Stimulated activated CD8-positive, alpha-beta memory T cell treated with anti-CD3 and anti-CD28 coated beads, Interleukin-2, amount 100 ng/mL, for 1 hour (primary cell): ENCODE measurements at places on chromosomes 7 and 10.

GRCh38 chr7:65381742-65382141 lies 8.1 kb downstream of the ZNF92 start:
- no peak for DNase-seq

DNA sequence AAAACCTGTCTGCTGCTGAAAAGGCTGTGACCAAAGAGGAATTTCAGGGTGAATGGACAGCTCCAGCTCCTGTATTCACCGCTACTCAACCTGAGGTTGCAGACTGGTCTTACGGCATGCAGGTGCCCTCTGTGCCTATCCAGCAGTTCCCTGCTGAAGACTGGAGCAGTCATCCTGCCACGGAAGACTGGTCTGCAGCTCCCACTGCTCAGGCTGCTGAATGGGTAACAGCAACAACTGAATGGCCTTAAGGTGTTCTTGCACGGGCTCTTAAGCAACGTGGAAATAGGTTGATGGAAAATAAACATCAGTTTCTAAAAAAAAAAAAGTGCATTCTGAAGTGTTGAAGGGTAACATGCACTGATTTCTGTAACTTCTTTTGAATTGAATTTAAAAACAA lies 82.3 kb downstream of the DAGLB start:
- DNase-seq: no peak

DNA sequence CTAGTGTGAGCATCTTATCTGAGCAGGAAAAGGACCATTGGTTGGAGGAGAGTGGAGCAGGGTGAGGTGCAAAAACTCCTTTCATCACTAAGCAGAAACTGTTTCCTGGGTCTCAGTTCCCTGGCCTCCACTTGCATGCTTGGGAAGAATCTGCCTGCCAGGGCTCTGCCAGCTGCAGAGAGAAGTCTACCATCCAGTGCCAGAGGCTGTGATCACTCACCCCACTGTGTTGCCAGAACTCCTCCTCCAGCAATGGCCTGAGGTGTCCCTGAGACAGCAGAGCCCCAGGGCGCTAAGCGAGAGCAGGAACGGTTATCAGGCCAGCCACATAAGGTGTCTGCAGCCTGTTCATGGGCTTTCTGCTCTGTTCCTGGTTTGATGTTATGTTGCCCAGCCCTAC lies 991.4 kb downstream of the CCSER2 start:
- no peak for DNase-seq

DNA sequence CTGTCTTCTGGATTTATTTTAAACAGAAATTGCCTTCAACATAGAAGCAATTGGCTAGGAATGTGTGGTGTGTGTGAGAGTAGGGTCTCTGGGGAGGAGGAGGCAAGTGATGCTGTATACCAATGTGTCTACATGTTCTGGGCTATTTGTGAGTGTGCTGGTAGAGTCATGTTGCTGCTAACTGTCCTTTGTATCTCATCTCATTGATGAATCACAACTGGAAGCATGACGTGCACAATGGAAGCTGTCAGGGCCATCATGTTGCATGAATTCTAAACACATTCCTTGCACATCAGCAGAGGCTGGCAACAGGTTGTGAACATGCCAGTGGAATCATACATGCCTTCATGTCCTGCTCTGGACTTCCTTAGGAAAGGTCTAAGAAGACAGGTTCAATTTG lies 199.7 kb downstream of the BMPER start:
- no peak for DNase-seq

GRCh38 chr7:7790041-7790741 lies 71.8 kb upstream of the RPA3 start:
- DNase-seq: no peak

- DNase-seq: no peak
These were observed 6.0 kb downstream of the CHPF2 start for GRCh38 chr7:151238190-151238810.

DNA sequence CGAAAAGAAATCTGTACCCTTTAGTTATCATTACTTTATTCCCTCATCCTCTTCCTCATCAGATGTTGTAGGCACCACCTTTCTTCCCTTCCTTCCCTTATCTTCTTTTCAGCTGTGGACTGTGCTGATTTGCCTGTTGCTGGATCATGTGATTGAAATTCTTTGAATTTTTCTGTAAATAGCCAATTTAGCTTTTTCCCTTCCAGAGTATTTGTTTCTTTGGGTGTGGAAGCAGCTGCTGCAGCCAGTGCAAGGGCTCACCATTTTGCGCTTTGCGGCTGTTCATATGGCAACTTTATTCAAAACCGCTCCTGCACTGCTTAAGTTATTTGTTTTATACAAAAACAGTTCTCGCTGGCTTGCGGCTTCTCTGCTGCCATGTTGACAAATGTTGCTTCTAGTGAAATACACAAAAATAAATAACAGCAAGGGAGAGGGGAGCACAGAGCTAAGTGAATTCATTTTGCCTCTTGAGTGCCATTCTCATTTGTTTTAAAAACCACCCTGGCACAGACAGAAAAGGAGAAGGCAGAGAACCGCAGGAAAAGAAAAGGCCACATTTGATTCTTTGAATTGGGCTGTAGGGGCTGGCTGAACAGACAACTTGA lies 151.2 kb downstream of the AUTS2 start:
- DNase-seq: no peak

- DNase-seq: no peak
These were observed 20.3 kb downstream of the CACUL1 start for GRCh38 chr10:118734475-118734874.

DNA sequence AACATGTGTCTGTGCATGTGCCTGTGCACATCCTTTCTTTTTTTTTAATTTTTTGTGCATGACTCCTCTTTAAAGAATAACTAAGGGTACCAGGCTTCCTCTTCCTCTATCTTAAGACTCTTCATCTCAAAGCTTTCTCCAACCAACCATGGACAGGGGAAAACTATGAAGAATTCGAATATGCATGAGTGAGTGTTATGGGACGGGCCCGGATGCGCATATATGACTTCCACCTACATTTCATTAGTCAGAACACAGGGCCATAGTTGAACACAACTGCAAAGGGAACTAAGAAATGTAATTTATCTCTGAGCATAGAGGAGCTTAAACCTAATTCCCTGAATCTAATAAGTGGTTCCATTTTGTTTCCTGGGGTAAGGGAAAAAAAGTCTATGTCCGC lies 270.3 kb upstream of the SORCS1 start:
- no peak for DNase-seq

DNA sequence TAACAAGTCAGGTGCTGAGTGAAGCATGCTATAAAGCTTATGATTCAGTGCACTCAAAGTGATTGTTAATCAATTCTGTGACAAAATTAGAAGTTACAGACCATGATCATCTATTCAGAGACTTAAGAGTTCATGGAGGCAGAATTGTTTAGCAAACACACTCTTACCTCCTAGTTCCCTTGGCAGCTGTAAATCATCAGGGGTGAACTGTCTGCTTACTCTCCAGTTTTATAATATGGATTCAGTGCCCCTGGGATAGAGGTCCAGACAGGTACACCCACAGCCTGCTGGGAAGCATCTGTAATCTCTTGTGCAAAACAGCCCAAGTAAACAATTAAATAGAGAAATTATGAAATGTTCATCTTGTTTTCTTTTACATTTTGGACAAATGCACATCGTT lies 835.0 kb upstream of the COBL start:
- DNase-seq: no peak

GRCh38 chr7:115476671-115477181 lies 553.8 kb downstream of the TFEC start:
- no peak for DNase-seq

DNA sequence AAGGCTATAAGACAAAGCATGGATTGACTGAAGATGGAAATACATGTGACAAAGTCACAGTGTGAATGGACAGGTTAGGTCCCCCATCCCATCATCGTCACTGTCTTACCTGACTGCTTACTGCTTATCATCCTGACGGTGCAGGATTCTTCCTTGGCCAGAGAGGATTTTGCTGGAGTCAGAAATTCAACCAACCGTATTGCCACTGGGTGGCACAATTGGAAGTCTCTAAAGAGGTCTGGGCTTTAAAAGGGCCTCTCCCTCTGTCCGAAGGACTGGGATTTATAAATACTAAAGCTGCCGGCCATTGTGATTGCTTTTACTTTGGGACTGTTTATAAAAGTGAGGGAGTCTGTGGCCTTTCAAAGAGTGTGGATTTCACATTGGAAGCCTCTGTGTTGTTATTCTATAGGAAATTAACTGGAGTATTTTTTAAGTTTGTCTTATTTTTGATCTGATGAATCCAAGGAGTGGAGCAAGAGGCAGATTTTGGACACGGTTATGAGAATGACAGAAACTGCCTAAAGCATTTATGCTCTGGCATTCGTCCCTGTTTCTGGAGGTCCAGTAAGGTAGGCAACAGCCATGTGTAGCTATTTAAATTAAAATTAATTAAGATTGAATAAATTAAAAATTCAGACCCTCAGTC lies 113.3 kb upstream of the CREB5 start:
- DNase-seq: no peak

DNA sequence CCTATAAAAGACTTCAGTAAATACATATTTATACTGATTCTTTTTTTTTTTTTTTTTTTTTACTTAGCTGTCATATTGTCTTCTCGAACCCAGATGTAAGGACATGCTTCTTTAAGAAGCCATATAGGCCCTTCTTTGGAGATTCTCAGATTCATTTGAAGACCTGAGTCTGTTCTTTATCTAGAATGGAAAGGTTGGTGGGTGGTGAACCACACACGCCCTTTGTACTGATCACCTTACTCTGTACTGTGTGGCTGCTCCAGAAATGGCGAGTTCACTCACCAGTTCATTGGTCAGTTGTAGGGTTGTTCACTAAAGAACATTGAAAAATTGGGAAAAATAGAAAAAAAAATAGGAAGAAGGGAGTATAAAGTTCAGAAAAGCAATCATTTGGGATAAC lies 32.5 kb downstream of the LANCL2 start:
- no peak for DNase-seq

DNA sequence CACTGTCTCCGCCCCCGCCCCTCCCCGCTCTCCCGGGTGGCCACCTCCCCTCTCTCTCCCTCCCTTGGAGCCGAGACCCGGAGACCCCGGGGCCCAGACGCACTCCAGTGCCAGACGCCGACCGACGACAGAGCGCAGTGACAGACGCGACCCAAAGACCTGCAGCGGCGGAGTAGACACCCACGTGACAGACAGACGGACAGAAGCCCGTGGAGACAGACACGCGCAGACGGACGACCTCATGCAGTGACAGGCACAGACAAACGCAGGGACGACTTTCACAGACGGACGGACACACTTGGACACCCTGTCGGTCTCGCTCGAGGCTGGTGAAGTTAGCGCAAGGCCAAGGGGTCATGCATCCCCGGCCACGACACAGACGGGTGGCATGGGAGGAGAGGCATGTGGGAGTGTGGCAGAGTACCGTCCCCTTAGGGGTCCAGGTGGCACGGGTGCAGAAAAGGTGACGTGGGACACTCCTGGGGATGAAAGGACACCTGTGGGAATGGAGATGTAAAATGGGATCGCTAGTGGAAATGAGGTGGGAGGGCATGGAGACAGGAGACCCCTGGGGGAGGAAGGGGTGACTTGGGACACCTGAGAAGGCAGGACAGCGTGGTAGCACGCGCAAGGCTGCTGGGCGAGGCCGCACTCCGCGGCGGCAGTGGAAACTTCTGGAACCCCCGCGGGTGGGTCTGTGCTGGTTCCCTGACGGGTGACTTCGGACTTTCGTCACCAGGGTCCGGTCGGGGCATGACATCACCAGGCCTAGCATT lies 456 bp upstream of the ACHE start:
- DNase-seq: no peak

DNA sequence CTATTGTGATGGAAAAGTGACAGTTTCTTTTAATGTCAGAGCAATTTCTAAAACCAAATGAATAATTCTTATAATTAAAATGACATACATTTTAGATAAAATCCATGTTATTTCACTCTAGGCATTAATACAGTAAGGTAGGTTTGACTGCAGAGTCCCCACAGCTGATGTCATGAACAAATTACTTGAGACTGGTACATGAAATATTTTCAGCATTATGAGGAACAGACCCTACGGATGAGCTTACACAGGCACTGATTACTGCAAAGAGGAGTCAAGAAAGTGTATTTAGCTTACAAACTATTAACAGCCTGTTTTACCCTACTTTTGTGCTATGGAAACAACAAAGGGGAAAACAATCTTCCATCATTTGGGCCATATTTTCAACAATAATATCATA lies 8.9 kb downstream of the COL1A2 start:
- no peak for DNase-seq

- no peak for DNase-seq
These were observed 67.8 kb downstream of the EBF3 start for GRCh38 chr10:129896136-129896859.

GRCh38 chr10:78838141-78838657 lies 230.6 kb upstream of the ZMIZ1 start:
- DNase-seq: no peak

GRCh38 chr10:132611026-132611910 lies 73.7 kb downstream of the INPP5A start:
- DNase-seq: no peak

DNA sequence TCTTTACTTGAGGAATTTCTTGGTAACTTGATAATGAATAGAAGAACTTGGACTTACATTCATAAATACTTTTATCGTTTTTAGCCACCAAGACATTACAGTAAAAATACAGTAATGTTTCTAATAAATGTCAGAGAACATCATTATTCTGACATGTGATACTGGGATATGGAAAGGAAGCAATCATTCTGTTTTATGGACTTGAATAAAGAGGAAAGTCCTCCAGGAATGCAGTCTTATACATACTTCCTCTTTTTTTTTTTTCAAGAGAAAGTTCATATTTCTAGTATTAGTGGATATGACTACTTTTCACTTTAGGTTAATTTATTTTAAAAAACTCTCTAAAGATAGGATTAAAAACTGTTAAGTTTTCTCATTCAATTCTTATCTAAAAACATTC lies 220.0 kb upstream of the SEMA3C start:
- no peak for DNase-seq

DNA sequence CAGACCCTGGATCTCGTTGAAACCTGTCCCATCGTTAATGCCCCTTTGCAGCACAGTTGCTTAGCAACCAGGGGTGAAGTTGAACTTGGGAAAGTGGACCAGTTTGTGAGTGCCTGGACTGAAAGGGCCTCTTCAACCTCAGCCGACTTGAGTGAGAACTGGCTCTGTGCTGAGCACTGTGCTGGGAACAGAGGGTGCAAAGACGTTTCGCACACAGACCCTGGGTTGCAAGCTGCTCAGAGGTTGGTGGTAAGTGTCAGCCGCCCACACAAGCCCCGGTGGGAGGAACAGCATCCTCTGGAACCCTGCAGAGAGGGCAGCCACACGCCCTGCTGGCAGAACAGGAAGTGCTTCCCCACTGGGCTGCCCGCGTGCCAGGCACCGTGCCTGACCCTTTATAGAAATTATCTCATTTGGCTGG lies 89.2 kb downstream of the CARD11 start:
- no peak for DNase-seq

GRCh38 chr7:51102828-51103227 lies 213.8 kb downstream of the COBL start:
- DNase-seq: no peak

DNA sequence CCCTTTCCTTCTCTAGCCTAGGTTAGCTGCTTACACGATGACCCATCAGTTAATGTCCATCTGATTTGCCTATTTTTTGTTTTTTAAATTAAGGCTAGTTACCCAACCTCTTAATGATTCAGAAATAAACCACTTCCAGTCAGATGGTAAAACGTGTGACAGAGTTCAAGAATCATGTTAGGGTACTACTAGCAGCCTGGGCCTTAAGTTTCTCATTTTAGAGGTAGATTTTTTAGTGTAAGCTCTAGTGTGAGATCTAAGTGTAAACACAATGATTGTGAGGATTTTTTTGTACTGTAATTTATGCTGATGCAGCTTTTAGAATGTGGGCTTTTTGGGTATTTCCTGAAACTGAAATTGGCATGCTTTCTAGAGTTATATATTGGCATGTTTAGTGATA lies 130.0 kb downstream of the CDK14 start:
- no peak for DNase-seq
